CD8-positive, alpha-beta memory T cell (primary cell): ENCODE measurements at places on chromosomes 12 and 14.

GRCh38 chr12:106480251-106480650 lies 102.6 kb upstream of the RFX4 start:
- H3K4me3 ChIP-seq, result no peak overlapping the region
- H3K4me1 ChIP-seq, result no peaks in the 10 kb centered on the region
- H3K27me3 ChIP-seq, result no peaks in the 10 kb centered on the region
- H3K36me3 ChIP-seq, result no peaks in the 10 kb centered on the region

- H3K27ac ChIP-seq, result no peak overlapping the region
- peaks cover 6% of the 10 kb centered on the region for H3K36me3 ChIP-seq
- no peak overlapping the region for H3K4me3 ChIP-seq
- DNase-seq, result no peak
- H3K27me3 ChIP-seq, result no peaks in the 10 kb centered on the region
Observed at GRCh38 chr14:61430066-61430757, 108.8 kb downstream of the PRKCH start.

DNA sequence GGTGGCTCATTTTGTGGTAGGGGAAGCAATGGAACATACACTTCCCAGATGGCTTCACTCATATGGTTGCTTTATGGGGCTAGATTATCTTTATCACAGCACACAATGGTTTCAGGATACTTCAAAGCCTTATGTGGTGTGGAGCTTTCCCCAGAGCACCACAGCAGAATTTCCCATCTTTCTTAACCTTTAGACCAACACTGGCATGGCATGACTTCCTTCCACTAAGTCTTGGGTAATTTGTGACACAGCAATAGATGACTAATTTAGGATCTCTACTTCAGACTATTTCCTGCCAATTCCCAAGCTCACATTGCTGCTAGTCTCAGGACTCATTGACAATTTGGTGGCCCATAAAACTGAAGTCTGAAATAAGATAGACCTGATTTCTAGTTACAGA lies 36.9 kb upstream of the DCN start:
- DNase-seq, result no peak
- H3K27ac ChIP-seq, result no peak overlapping the region
- H3K36me3 ChIP-seq, result no peaks in the 10 kb centered on the region
- H3K4me1 ChIP-seq, result no peaks in the 10 kb centered on the region
- H3K4me3 ChIP-seq, result no peak overlapping the region

DNA sequence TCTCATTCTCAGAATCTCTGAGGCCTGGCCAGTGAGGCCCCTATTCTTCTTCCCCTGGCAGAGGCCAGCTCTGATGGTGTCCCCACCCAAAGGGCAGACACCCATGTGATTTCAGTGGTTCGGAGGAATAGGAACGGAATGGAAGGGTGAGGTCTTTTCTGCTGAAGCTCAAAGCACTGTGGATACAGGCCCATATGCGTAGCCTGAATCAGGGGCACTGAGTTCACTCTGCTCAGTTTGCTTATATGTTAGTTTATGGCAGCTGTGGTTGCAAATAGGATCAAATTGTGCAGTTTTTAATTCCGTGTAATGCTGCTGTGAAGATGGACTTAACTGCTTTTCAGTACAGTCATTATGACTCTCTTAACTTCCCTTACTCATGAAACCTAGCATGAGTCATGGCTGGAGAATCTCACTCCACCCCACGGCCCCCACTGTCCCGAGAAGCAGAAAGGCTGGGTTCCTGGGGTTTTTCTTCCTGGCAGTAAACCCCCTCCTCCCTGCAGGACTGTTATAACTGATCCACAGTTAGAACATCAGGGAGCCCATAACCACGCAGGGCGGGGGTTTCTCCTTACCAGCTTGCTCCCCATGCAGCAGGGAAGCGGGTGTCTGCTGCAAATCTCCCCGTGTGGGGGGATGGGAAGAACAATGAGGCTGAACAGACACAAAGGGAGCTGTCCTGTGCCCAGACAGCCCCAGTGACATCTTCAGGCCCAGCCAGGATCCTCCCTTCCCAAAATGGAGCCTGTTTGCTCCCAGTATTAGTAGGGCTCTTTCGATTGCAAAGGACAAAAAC lies 122.7 kb downstream of the SLC38A6 start:
- no peaks in the 10 kb centered on the region for H3K4me1 ChIP-seq
- no peak overlapping the region for H3K4me3 ChIP-seq
- DNase-seq, result no peak
- H3K27me3 ChIP-seq, result no peaks in the 10 kb centered on the region
- H3K27ac ChIP-seq, result peak overlapping the region; percentile 67
- H3K36me3 ChIP-seq, result no peaks in the 10 kb centered on the region

DNA sequence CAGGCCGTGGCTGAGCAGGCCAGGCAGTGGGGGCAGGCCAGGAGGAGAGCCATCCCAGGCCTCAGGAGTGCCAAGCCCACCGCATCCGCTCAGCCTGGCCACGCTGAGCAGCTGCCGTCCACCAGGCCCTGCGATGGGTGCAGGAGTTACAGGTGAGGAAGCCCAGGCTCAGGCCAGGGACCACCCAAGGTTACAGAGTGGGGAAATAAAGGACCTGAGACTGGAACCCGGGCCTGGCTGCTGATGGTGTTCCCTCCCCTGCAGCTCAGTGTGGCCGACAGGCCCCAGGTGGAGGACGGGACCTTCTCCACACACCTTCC lies 49.0 kb upstream of the DIO3 start:
- DNase-seq, result no peak
- H3K36me3 ChIP-seq, result no peaks in the 10 kb centered on the region
- H3K27ac ChIP-seq, result no peak overlapping the region
- H3K27me3 ChIP-seq, result no peaks in the 10 kb centered on the region
- no peaks in the 10 kb centered on the region for H3K4me1 ChIP-seq

DNA sequence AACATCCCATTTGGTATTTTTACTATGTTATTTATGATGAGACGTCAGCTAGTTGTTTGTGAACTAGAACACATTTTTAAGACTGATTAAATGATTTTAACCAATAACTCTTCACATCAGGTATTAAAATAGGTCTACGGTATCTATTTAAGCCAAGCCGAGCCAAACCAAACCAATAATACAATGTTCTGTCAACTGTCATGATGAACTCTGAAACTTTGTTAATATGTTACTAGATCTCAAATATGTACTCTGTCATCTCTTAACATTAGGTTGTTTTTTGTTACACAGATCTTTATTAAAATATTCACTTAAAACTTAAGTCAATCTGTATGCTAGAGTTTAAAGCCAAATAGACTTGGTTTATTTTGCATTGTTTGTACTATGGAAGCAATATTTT lies 1.0 kb downstream of the ART4 start:
- H3K36me3 ChIP-seq, result no peaks in the 10 kb centered on the region
- no peaks in the 10 kb centered on the region for H3K27me3 ChIP-seq
- H3K27ac ChIP-seq, result no peak overlapping the region
- H3K4me1 ChIP-seq, result no peaks in the 10 kb centered on the region

DNA sequence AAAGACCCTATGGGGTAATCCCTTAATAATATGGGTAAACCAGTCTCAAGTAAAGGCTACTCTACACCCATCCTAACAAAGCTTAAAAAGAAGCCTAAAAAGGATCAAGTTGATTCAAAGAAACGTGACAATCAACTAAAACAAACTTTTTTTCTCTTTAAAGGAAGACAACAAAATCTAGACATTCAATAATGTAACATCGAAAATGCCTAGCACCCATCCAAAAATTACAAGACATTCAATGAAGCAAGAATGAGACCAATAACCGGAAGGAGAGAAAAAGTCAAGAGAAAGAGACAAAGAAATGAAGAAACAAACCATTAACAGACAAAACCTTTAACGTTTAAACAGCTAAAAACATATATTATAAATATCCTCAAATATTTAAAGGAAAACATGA lies 143.8 kb upstream of the VASH1 start:
- no peak overlapping the region for H3K27ac ChIP-seq
- H3K27me3 ChIP-seq, result no peaks in the 10 kb centered on the region

DNA sequence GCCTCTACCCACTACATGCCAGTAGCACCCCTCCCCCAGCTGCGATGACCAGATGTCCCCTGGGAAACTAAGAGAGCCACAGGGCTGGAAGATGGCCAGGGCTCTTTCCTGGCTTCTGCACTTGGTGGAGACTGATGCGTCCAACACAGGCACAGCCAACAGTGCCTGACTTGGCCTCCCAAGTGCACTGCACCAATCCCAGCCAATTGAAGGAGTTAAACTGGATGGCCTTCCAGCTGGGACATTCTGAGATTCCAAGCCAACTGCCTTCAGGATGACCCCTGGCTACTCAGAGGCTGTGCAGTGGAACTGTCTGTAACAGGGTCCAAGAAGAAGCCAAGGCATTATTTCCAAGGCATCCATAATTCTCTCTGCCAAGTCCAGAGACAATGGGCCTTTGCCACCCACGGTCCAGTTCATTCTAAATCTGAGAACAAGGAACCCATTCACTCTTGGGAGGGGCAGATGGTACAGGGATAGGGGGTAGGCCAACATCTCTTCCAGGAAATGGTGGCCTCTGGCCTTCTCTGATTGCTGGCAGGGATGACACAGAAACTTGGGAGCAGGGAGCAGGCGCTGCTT lies 35.2 kb downstream of the PRIMA1 start:
- DNase-seq, result no peak
- H3K36me3 ChIP-seq, result no peaks in the 10 kb centered on the region
- H3K4me3 ChIP-seq, result no peak overlapping the region
- no peaks in the 10 kb centered on the region for H3K4me1 ChIP-seq
- H3K27me3 ChIP-seq, result no peaks in the 10 kb centered on the region
- H3K27ac ChIP-seq, result no peak overlapping the region

- DNase-seq, result no peak
- H3K4me3 ChIP-seq, result no peak overlapping the region
- no peaks in the 10 kb centered on the region for H3K36me3 ChIP-seq
- H3K4me1 ChIP-seq, result peaks cover 12% of the 10 kb centered on the region
- no peaks in the 10 kb centered on the region for H3K27me3 ChIP-seq
- no peak overlapping the region for H3K27ac ChIP-seq
Observed at GRCh38 chr12:122162976-122163375, 11.0 kb downstream of the IL31 start.

- no peak for DNase-seq
- H3K4me1 ChIP-seq, result no peaks in the 10 kb centered on the region
Observed at GRCh38 chr12:3222979-3223378, 145.8 kb downstream of the TSPAN9 start.

DNA sequence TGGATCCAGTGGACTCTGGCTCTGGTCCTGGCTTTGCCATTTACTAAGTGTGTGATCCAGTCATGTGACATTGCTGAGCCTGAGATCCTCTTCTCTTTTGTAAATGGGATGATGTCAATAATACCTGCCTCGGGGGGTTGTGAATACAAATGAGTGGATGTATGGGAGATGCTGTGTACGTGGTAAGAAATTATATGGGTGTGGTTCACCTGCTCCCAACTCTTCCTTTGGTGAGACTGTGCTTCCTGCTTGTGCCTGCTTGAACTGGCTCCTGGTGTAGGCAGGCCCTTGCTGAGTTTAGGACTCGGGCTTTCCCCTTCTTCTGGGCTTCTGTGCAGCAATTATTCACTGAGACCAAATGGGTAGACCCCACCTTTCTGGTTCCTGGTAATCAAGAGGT lies 189.5 kb upstream of the FRMD6 start:
- H3K36me3 ChIP-seq, result no peaks in the 10 kb centered on the region
- H3K27ac ChIP-seq, result no peak overlapping the region
- H3K4me1 ChIP-seq, result no peaks in the 10 kb centered on the region
- no peak for DNase-seq
- no peaks in the 10 kb centered on the region for H3K27me3 ChIP-seq
- no peak overlapping the region for H3K4me3 ChIP-seq

DNA sequence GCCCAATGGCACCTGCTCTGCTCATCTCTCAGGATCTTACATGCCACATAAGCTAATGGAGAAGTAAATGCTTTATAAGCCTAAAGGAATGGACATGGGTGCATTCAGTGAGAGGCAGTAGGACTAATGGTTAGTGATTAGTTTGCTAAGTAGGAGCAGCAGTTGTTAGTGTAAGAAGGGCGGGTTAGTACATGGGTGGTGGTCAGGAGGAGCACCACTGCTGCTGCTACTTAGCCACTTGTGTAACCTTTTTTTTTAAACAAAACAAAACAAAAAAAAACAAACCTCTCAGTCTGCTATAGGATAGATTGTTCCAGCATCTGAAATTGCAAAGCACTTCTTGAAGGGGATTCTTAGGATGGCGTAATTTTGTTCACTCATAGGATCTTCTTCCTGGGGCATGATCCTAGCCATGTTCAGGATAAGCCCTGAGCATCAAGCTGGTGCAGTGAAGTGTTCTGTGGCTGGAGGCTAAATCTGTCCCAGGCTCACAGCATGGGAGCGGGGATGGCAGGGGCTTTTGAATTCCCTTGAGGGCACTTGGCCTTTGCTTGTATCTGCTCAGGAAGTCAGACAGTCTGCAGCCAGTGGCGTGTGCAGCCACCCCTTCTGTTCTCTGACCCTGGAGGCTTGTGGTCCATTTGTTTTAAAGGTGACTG lies 63.6 kb downstream of the CHST11 start:
- H3K4me3 ChIP-seq, result no peak overlapping the region
- no peaks in the 10 kb centered on the region for H3K27me3 ChIP-seq
- no peak overlapping the region for H3K27ac ChIP-seq
- DNase-seq, result no peak

DNA sequence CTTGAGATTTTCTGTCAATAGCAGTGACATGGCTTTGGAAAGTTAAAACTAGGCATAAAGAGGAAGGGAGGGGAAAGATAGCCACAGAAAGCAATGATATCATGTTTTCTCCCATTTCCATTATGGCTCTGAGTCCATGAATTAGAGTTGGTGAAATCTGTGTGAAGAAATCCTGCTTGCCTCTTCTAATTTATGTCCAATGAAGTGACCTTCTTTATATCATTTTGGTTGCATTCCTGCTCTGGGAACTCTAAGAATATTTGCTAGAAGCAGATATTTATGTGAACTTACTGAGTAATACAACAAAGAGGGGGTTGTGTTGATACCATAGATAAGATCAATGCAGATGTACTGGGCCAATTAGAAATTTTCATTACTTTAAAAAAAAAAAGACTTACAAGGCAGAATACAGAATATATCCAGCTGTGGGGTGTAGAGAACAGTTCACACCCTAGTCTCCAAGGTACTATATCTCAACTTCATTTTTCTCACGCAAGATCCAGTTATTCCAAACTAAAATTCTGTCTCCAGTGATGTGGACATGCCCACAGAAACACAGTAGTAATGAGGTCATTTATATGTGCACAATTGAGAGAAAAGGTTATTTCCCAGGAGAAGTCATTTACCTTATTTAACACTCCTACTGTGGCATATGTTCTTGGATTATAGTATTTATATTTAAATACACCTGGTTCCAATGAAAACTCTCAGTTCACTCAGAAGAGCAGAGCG lies 51.5 kb upstream of the KCNJ8 start:
- H3K27ac ChIP-seq, result no peak overlapping the region
- no peak for DNase-seq
- no peaks in the 10 kb centered on the region for H3K4me1 ChIP-seq
- no peaks in the 10 kb centered on the region for H3K27me3 ChIP-seq
- H3K36me3 ChIP-seq, result no peaks in the 10 kb centered on the region
